ENCODE measurements at places on chromosomes 7 and 10. TPM values are rescaled to one million over a fixed set of nuclear protein-coding genes. Genes with fewer than 3 reads are reported as not detected.
A peak's percentile ranks its signal among the peaks of the same experiment; 100 is the strongest.

DNA sequence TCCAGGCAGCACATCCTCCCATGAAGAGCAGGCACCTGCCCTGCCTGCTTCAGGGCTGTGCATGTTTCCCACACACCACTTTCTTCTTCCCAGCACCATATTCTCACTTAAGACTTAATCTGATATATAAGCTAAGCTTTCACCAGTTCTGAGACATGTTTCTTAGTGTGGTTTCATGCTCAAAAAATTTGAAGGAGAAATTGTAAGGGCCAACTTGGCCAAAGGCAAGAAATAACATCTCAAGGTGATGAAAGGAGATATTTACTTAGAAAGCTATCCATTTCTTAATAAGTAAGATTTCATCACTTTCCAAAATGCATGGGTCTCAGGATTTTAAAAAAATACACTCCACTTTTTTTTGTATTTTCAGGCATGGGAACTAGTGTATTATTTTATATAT, 468.1 kb upstream of the AKR1E2 start:
- H3K4me3 ChIP-seq: no peak overlapping the region
- no peak overlapping the region for H3K27ac ChIP-seq
- peaks cover 9% of the 10 kb centered on the region for H3K36me3 ChIP-seq
- DNase-seq: no peak
- H3K27me3 ChIP-seq: no peaks in the 10 kb centered on the region

- no peaks in the 10 kb centered on the region for H3K27me3 ChIP-seq
- peaks cover 5% of the 10 kb centered on the region for H3K36me3 ChIP-seq
- no peak overlapping the region for H3K4me3 ChIP-seq
- H3K4me1 ChIP-seq: peaks cover 47% of the 10 kb centered on the region
- DNase-seq: no peak
These were observed 121.5 kb downstream of the CRPPA start for GRCh38 chr7:16299853-16300252.

- no peak overlapping the region for H3K4me3 ChIP-seq
- peaks cover 19% of the 10 kb centered on the region for H3K4me1 ChIP-seq
- no peaks in the 10 kb centered on the region for H3K27me3 ChIP-seq
- no peaks in the 10 kb centered on the region for H3K36me3 ChIP-seq
These were observed 212.7 kb upstream of the FAM3C start for GRCh38 chr7:121608785-121609184.

DNA sequence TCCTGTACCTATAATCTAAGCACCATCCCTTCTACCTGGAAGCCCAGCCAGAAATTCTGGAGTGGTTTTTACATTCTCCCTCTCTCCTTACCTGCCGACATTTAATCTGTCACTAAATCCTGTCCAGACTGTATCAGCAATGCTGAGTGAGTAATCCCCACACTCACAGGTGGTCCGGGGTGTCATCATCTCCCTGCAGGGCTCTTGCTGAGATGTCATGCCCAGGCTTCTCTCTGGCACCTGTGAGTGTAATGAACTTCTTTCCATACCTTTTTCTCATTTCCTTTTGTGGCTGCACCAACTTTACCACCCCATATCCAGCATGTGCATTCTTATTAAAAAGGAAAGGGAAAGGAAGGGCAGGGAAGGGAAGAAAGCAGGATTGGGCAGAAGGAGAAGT, 355.2 kb downstream of the CCSER2 start:
- H3K4me1 ChIP-seq: no peaks in the 10 kb centered on the region
- no peak for DNase-seq
- H3K27ac ChIP-seq: no peak overlapping the region
- H3K4me3 ChIP-seq: no peak overlapping the region

Gene CDK14
- 31.4 TPM for total RNA-seq

DNA sequence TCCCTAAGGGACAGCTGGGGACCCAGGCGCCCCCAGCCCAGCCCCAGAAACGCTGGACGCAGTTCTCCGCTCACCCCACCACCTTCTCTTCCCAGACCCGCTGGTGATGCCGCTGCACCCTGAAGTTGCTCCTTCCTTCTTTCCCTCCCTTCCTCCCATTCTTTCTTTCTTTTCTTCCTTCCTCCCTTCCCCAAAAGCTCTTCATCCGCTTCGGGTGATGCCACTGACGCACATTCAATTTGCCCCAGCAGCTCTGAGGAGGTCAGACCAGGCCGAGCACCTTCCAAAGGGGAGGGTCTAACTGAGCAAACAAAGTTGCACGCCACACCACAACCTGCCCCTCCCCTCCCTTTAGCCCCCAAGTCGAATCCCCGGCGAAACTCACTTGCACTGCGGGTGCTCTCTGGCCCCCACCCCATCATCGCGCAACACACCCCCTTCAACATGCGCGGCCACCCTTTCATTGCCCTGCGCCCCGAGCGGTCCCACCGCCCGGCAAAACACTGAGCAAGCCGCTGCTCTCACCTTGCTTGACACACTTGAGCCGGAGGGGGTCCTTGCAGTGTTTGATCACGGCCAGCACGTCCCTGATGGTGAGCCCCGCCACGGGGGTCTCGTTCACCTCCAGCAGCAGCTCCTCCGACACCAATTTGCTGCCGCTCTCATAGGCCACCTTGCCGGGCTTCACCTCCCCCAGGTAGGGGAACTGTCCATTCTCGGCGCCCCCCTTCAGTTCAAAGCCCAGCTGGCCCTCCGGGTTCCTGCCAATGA, 787 bp downstream of the MAGI2 start:
- DNase-seq: no peak
- H3K36me3 ChIP-seq: peaks cover 21% of the 10 kb centered on the region
- H3K27me3 ChIP-seq: peaks cover 16% of the 10 kb centered on the region
- H3K4me1 ChIP-seq: peaks cover 16% of the 10 kb centered on the region
- peak overlapping the region; percentile 81 for H3K4me3 ChIP-seq

- H3K36me3 ChIP-seq: no peaks in the 10 kb centered on the region
- no peak overlapping the region for H3K4me3 ChIP-seq
- no peak for DNase-seq
- no peaks in the 10 kb centered on the region for H3K27me3 ChIP-seq
- H3K4me1 ChIP-seq: peaks cover 38% of the 10 kb centered on the region
- no peak overlapping the region for H3K27ac ChIP-seq
These were observed 66.6 kb downstream of the COBL start for GRCh38 chr7:51249991-51250390.

DNA sequence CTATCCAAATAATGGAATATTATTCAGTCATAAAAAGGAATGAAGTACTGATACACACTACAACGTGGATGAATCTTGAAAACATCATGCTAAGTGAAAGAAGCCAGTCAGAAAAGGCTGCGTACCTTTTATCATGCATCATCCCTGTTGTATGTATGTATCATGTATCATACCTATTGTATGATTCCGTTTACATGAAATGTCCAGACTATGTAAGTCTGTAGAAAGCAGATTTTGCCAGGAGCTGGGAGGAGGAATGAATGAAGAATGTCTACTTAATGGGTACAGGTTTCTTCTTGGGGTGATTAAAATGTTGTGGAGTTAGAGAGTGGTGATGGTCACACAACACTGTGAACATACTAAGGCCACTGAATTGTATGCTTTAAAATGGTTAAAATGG, 135.9 kb upstream of the KLF14 start:
- H3K36me3 ChIP-seq: peaks cover 94% of the 10 kb centered on the region
- peak overlapping the region; percentile 13 for H3K27ac ChIP-seq
- peaks cover 43% of the 10 kb centered on the region for H3K4me1 ChIP-seq
- no peak overlapping the region for H3K4me3 ChIP-seq

DNA sequence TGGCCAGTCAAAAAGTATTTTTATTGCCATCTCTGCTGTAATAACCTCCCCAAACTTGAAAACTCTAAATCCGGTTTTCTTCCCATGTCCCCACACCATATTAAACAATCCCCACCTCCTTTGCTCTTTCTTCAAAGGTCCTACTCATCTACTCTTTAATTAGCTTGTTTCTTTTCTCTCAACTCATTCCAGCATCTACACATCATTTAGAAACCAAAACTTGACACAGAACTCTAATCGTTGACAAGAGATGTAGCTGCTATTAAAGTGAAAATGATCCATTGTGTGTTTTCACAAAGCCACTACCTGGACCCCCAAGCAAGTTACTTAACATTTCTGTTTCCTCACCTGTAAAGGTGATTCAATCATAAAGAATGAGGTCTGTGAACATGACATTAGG, 436.3 kb upstream of the NPVF start:
- peaks cover 82% of the 10 kb centered on the region for H3K27me3 ChIP-seq
- no peak for DNase-seq
- H3K27ac ChIP-seq: no peak overlapping the region
- H3K36me3 ChIP-seq: no peaks in the 10 kb centered on the region
- no peak overlapping the region for H3K4me3 ChIP-seq

DNA sequence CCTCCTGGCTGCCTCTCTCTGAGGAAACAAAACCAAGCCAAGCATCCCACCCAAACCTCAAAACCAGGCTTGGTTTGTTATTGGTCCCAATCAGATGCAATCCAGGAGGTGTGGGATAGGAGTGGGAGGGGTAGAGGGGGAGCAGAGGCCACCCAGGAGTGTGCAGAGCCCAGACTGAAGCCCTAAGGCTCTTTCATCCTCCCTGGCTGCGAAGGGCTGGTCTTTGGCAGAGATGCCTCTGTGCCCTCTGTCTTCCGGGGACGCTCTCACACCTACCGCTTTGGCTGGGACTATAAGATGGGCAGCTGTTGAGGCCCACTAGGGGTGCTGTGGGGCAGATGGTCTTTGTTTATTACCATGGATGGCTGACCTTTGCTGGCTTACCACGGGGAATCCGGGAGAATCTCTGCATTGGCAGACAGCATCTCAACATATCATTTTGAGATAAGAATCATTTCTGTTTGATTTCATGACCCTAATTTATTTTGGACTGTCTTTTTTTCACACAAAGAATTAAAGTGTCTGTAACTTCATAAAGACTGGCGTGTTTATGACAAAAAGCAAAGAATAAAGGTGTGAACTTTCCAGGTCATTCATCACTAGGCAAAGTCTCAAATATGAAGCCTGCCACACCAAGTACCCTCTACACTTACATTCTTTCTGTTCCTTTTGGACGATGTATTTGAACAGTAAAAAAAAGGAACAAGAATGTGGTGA, 6.5 kb upstream of the DENND2A start:
- DNase-seq: peak; percentile 52
- H3K4me1 ChIP-seq: peaks cover 8% of the 10 kb centered on the region
- no peaks in the 10 kb centered on the region for H3K36me3 ChIP-seq

GRCh38 chr10:89670926-89671325, 25.9 kb upstream of the PANK1 start:
- H3K4me1 ChIP-seq: no peaks in the 10 kb centered on the region
- no peaks in the 10 kb centered on the region for H3K36me3 ChIP-seq
- no peak overlapping the region for H3K27ac ChIP-seq
- no peak for DNase-seq

GRCh38 chr7:45295222-45295621, 137.6 kb downstream of the RAMP3 start:
- no peak overlapping the region for H3K27ac ChIP-seq
- no peak for DNase-seq
- H3K27me3 ChIP-seq: peaks cover 76% of the 10 kb centered on the region
- no peaks in the 10 kb centered on the region for H3K4me1 ChIP-seq
- H3K4me3 ChIP-seq: no peak overlapping the region

Gene SMKR1
- total RNA-seq: 0.49 TPM

- H3K4me3 ChIP-seq: no peak overlapping the region
- no peaks in the 10 kb centered on the region for H3K27me3 ChIP-seq
- peak; percentile 16 for DNase-seq
These were observed 94.8 kb downstream of the CPED1 start for GRCh38 chr7:121083138-121083789.

GRCh38 chr10:124799211-124799610, 2.4 kb upstream of the ABRAXAS2 start:
- no peak overlapping the region for H3K4me3 ChIP-seq
- no peak for DNase-seq
- peaks cover 35% of the 10 kb centered on the region for H3K27me3 ChIP-seq
- peaks cover 6% of the 10 kb centered on the region for H3K4me1 ChIP-seq

Gene PLAU
- 706 TPM for total RNA-seq

Gene CFAP43
- total RNA-seq: 1.1 TPM

GRCh38 chr10:51759896-51760534, 60.6 kb upstream of the CSTF2T start:
- H3K4me1 ChIP-seq: no peaks in the 10 kb centered on the region
- no peaks in the 10 kb centered on the region for H3K36me3 ChIP-seq
- no peak overlapping the region for H3K27ac ChIP-seq
- H3K27me3 ChIP-seq: no peaks in the 10 kb centered on the region
- no peak for DNase-seq

GRCh38 chr7:140726281-140726680, 29.8 kb downstream of the NDUFB2 start:
- H3K4me3 ChIP-seq: no peak overlapping the region
- no peak overlapping the region for H3K27ac ChIP-seq
- no peaks in the 10 kb centered on the region for H3K4me1 ChIP-seq
- H3K27me3 ChIP-seq: no peaks in the 10 kb centered on the region
- peaks cover 5% of the 10 kb centered on the region for H3K36me3 ChIP-seq

- H3K36me3 ChIP-seq: no peaks in the 10 kb centered on the region
- H3K27ac ChIP-seq: no peak overlapping the region
- no peak overlapping the region for H3K4me3 ChIP-seq
- no peaks in the 10 kb centered on the region for H3K4me1 ChIP-seq
- peaks cover 1% of the 10 kb centered on the region for H3K27me3 ChIP-seq
These were observed 23.3 kb downstream of the PRKG1 start for GRCh38 chr10:51097546-51097945.

DNA sequence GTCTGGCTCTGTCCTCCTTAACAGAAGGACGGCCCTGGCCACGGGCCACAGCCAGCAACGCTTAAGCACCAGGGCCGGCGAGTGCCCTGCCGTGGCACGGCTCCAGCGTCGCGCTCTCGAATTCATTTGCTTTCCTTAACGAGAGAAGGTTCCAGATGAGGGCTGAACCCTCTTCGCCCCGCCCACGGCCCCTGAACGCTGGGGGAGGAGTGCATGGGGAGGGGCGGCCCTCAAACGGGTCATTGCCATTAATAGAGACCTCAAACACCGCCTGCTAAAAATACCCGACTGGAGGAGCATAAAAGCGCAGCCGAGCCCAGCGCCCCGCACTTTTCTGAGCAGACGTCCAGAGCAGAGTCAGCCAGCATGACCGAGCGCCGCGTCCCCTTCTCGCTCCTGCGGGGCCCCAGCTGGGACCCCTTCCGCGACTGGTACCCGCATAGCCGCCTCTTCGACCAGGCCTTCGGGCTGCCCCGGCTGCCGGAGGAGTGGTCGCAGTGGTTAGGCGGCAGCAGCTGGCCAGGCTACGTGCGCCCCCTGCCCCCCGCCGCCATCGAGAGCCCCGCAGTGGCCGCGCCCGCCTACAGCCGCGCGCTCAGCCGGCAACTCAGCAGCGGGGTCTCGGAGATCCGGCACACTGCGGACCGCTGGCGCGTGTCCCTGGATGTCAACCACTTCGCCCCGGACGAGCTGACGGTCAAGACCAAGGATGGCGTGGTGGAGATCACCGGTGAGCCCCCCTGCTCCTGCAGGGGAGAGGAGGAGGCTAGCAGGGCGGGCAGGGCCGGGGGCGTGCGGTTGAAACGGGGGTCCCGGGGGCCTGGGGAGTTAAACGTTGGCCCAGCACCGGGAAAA, at the start of gene HSPB1:
TSS of gene HSPB1 (plus strand) at position 327 of the 855 bp plus-strand sequence. CDS start at position 367, 40 bp downstream.
- peak; percentile 50 for DNase-seq
- H3K27ac ChIP-seq: peak within 1 kb of the TSS; percentile 72
- H3K36me3 ChIP-seq: peaks cover 27% of the 10 kb centered on the region
- no peaks in the 10 kb centered on the region for H3K27me3 ChIP-seq

Gene EPHA1
- total RNA-seq: 21.6 TPM

Data from Calu3 (cell line).